ENCODE measurements at places on chromosomes 16 and 17.
A peak's percentile ranks its signal among the peaks of the same experiment; 100 is the strongest.

DNA sequence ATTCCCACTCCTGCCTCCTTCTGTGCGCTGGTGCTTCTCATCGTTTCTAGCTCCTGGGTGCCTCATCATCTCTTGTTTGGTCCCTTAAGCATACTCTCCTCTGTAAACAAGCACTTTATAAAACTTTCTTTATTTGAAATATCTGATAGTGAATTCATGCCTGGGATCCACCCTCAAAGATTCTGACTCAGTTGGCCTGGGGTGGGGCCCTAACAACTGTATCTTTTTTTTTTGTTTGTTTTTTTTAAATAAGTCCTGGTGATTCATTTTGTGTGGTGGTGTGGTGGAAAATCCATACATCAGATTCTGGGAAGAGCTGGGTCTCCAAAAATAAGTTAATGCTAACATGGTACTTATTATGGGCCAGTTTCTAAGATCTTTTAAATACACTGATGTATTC is 678.3 kb downstream of the TOX3 start:
- DNase-seq: no peak

- DNase-seq: no peak
Measured at GRCh38 chr17:52824542-52824941, 666.0 kb upstream of the CA10 start.

DNA sequence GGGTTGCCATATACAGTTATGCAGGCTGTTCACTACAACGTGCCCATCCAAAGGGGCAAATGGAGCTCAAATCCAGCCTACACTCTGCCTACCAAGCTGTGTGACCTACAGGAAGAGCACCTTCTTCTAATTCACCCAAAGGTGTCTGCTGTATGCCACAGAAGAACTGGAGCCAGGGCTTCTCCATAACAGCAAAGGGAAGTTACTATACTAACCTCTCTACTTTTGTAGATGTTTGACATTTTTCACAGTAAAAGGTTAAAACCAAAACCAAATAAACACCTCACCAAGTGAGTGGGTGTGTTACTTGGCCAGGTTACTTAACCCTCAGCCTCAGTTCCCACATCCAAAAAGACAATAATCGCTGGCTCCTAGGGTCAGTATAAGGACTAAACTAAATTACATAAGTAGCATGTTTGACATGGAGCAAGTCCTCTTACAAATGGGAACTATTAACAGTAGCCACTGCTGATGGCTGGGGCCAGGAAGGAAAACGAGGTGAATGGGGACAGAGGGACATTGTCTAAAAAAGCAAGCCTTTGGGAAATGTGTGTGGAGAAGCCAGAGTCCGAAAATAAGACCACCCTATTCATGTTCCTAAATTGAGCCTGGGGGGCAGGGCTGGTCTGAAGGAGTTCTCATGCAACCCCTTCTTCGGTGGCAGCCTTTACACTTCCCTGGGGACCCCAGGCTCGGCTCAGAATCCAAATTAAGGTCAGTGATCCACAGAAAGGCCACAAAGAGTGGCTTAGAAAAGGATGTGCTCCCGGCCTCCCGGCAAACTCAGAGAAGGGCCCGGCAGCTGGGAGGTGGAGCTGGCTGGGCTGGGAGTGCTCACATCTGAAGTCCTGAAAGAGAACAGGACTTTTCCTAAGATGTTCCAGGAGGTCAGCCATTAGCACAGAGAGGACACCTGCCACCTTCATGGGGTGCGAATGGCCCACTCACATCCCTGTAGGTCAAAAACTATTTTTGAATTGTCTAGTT is 13.5 kb downstream of the CUEDC1 start:
- DNase-seq: no peak

GRCh38 chr16:18853694-18854093 is 52.3 kb upstream of the ARL6IP1 start:
- no peak for DNase-seq

DNA sequence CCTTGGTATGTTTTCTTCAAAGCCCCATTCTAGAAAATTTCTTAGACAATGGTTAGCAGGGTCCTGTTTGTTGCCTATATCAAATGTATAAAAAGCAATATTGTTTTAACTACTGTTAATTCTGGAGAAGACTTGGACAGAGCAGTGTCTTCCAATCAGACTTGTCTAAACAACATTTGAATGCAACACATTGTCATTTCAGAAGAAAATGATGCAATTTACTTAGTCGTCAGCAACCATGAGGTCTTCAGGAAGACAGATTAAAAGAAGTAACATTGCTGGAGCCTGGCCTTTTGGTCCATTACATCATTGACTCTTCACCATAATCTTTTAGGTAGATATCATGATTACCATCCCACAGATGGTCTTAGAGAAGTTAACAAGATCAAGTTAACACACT is 94.5 kb downstream of the ANKFN1 start:
- DNase-seq: no peak

- DNase-seq: peak; percentile 17
Measured at GRCh38 chr17:751269-752001, 629 bp downstream of the GEMIN4 start.

DNA sequence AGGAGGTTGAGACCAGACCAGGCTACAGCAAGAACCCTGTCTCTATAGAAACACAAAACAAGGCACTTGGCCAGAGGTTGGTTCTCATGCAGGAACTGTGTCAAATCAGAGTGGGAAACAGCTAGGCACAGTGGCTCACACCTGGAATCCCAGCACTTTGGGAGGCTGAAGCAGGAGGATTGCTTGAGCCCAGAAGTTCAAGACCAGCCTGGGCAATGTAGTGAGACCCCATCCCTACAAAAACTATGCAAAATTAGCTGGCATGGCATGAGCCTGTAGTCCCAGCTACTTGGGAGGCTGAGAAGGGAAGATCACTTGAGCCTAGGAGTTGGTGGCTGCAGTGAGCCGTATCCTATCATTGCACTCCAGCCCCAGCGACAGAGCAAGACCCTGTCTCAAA is 1.7 kb downstream of the UNKL start:
- no peak for DNase-seq

GRCh38 chr17:17205368-17206123 is 587 bp downstream of the PLD6 start:
- peak; percentile 80 for DNase-seq

- DNase-seq: no peak
Measured at GRCh38 chr16:7646821-7647500, 314.3 kb downstream of the RBFOX1 start.

DNA sequence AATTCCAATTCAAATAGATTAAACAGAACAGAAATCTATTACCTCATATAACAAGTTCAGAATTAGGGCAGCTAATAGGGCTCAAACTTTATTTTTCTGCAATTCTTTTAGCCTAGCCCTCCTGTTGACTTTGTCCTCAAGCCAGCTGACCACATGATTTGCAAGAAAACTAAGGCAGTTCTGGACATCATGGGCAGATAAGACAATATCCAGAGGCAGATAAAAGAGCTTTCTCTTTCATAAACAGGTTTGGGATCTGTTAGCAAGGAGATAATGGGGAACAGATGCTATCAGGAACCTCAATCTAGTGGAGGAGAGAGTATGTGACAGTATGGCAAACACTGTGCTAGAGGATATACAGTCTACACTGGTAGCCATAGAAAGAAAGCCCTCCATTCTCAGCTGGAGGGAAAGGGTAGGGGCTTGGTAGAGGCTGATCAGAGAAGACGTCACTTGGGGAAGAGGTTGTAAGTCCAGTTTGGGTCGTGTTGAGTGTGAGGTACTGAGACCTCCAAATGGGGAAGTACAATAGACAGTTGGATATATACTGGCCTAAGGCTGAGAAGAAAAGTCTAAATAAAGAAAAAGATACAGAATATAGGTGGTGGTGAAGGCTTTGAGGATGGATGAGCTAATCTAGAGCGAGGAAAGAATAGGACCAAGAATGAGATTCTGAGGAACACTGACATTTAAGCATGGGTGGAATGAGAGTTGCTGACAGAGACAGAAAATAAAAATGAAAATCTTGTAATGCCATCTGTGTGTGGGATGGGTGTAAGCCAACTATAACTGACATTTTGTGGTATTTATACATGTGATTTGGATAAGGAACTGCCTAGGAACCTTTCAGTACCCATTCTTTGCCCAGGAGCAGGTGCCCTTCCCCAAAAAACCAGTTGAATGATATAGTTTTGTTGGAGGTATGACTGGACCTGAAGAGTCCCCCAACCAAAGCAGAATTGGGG is 67.4 kb downstream of the CYB561 start:
- DNase-seq: no peak

DNA sequence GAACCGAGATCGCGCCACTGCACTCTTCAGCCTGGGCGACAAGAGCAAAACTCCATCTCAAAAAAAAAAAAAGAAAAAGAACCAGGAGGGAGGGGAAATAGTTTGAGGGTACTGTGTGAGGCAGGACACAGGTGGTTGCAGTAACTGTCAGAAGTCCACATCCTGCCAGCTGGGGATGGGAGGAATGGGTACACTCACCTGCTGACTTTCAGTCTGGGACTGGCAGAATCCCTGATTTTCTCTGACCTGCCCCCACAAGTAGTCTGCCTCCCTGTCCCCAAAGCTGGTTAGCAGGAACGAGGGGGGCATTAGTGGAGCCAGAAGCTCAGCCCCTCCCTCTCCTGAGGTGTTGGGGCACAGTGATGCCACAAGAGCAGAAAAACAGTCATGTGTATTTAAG is 7.1 kb upstream of the ARL5C start:
- DNase-seq: no peak

DNA sequence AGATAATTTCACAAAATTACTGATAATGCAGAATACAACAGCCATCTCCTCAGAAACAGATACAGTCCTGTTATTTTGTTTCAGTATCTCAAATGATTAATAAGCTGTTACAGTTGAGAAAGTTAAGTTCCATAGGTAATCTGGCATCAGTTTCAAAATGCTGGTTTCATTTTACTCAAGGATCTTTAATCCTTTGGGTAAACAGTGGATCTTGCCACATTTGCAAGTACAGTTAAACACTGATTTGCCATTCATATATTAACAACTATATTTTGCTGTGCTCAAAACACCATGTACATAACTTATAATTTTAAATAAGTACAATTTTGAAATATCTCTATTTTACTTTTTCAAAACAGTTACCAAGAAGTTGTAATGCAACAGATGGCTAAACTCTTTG is 31.2 kb downstream of the RPGRIP1L start:
- DNase-seq: no peak

GRCh38 chr16:82345318-82345717 is 175.3 kb upstream of the MPHOSPH6 start:
- DNase-seq: no peak

DNA sequence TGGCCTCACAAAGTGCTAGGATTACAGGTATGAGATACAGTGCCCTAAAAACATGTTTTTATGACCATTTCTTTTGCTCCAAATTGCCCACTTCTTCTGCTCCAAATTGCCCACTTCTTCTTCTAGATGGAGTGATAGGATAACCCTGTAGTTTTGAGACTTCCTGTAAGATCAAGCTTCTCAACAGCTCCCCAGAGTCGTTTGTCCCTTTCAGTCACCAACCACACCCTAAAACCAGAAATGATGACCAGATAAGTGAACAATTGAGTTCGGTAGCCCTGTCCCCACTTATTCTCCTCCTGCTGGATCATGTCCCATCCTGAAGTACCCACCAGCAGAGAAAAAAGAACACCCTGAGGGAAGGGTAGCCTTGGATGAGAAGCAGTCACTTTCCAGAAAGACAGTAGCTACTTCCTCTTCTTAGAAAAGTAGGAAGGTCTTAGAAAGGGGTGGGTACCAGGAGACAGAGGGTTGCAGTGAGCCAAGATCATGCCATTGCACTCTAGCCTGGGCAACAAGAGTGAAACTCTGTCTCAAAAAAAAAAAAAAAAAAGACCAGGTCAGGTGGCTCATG is 2.5 kb downstream of the ODAD4 start:
- no peak for DNase-seq

GRCh38 chr17:66633317-66633965 is 201.5 kb upstream of the CACNG5 start:
- no peak for DNase-seq

DNA sequence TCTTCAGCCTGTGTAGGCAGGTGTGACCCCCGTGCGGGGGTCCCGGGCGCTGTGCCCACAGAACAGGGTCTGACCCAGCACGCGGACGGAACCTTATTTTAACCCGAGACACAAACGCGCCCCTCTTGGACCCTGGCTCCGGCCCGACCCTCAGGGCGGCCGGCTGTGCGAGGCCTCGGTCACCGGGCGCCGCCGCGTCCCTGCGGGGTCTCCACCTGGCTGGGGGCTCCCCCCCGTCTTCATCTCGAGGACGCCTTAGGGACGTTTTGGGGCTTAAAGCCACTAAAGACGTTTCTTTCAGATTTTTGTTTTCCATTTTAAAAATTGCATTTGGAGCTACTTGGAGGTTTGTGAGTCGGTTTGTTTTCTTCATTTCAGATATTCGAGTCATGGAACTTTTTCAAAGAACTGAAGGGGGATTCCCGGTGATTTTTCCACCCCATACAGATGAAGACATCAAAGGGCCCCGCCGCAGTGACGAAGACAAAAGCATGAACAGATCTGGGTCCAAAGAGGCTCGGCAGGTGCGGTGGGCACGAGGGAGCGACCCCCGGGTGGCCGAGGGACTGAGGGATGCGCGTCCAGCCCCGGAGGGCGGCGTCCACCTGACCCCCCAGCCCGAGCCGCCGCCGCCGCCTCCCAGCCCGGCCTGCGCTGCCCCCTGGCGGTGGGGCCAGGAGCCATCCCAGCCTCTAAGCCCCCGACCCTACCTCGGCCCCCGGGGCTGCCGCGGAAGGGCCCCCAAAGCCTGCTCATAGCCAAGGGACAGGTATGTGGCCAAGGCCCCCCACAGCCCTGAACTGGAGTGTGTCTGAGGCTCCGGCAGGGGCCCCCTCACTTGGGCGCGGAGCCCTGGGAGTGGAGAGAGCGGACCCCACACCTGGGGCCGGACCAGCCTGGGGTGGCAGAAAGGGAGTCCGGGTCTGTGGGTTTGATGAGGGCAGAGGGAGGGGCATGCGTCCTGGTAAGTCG is 3.8 kb upstream of the CD7 start:
- DNase-seq: no peak

Data from SHP77 (cell line).